ENCODE measurements at places on chromosomes 4 and X.

- no peak for DNase-seq
Observed at GRCh38 chrX:152950786-152951185, 43.1 kb downstream of the PNMA5 start.

DNA sequence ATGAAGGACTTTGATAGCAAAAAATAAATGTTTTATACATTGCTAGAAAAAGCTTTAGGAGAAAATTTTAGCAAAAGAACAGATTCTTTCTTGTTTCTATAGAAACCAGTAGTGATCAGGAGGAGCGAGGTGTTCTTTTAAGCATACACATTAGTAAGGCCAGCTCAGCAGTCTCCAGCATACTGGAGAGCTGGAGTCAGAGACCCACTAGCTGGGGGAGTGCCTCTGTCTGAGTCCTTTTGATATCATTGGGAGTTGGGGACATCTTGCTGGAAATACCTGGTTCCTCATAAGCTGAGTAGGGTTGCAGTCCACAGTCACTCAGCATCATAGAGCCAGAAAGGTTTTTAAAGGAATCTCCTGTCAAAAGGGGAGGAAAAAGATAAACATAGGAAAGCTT is 67.4 kb downstream of the AFF2 start:
- no peak for DNase-seq

- no peak for DNase-seq
Observed at GRCh38 chr4:163395758-163396157, 52.1 kb downstream of the NPY5R start.

DNA sequence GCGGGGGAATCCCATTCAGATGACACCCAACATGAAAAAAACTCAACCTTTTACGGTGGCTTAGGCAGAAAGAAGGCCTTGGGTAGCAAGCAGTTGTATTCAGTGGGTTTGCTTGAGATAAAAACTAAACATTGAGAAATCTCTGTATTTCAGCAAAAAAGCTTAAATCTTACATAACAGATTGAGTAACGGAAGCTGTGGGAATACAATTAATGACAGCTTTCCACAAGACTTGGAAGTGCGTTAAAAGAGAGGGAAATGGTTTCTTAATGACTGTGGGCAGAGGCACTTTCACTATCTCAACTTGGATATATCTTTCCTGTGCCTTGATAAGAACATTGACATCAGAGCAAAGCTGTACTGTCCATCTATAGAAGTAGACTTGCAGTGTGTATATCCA is 418.5 kb upstream of the HS3ST1 start:
- no peak for DNase-seq

DNA sequence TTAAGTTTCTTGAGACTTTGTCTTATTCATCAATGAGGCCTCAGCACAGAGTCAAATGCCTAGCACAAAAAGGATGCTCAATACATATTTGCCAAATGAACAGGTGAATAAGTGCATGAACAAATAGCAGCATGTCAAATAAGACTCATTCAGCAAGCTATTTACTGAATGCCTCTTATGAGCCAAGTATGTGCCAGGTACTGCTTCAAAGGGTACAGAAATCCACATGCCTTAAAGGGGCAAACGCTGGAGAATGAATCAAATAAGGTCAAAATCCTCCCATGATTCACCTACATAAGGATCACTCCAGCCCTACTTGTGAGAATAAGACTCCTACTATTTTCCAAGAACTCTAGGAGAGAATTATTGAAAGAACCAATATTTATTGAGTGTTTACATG is 260.2 kb upstream of the CPEB2 start:
- no peak for DNase-seq

DNA sequence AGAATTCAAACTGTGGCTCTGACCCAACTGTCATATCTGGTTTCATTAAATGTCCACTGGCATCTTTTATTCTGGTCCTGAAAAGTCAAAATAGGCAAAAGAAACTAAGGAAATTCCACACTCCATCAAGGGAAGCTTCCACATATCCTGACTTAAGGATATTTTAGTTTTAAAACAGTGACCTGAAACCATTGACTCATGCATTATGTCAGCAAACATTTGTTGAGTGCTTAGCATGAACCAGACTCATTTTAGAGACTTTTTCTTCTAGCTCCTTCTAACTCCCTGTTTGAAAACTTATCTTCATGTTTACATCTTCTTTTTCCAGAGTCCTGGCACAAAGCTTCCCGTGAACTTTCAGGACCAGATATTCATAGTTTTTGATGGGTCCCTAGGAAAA is 6.9 kb upstream of the CXCL1 start:
- DNase-seq, result peak; percentile 48

GRCh38 chr4:177349191-177349590 is 39.5 kb downstream of the NEIL3 start:
- no peak for DNase-seq

GRCh38 chr4:25927361-25928195 is 13.6 kb downstream of the SMIM20 start:
- no peak for DNase-seq

DNA sequence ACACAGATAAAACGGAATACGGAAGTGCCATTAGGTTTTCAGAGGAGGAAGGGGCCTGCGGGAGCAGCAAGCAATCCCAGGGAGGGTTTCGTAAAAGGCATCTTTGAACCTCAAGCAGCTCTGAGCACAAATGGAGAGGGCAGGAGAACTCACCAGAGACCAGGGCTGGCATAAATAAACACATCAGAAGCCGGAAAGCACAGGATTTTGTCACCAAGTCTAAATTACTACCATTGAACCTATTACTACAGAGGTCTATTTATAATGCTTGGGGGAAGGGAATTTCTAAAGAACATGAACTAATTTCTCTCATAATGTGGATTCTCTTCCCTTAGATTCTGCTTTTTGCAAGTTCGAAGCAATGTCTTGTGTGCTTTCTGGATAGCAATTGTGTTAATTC is 39.6 kb upstream of the MBTPS2 start:
- DNase-seq, result no peak

- DNase-seq, result peak; percentile 1
Observed at GRCh38 chr4:164614999-164615398, 138.9 kb upstream of the SMIM31 start.

GRCh38 chr4:89249313-89249712 is 58.3 kb downstream of the GPRIN3 start:
- DNase-seq, result no peak

- no peak for DNase-seq
Observed at GRCh38 chrX:97843200-97843811, 959.6 kb downstream of the RPA4 start.

DNA sequence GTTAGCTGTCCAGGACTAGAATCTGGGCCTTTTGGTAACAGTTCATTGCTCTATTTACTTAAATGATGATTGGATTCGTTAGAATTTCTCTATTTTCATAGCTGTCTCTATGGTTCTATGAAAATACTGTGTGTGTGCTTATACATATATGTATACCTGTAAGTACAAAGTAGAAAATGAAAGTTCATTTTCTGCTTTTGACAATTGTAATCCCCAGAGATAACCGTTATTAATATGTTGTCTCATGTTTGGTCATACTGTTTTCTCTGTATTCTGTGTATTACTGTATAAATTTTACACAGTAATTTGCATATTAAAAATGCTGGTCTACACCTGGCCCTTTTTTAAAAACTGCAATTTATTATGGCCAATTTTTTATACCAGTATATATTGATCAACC is 55.4 kb downstream of the CLCN3 start:
- DNase-seq, result no peak

- DNase-seq, result no peak
Observed at GRCh38 chrX:147741776-147742175, 169.9 kb upstream of the FMR1 start.

DNA sequence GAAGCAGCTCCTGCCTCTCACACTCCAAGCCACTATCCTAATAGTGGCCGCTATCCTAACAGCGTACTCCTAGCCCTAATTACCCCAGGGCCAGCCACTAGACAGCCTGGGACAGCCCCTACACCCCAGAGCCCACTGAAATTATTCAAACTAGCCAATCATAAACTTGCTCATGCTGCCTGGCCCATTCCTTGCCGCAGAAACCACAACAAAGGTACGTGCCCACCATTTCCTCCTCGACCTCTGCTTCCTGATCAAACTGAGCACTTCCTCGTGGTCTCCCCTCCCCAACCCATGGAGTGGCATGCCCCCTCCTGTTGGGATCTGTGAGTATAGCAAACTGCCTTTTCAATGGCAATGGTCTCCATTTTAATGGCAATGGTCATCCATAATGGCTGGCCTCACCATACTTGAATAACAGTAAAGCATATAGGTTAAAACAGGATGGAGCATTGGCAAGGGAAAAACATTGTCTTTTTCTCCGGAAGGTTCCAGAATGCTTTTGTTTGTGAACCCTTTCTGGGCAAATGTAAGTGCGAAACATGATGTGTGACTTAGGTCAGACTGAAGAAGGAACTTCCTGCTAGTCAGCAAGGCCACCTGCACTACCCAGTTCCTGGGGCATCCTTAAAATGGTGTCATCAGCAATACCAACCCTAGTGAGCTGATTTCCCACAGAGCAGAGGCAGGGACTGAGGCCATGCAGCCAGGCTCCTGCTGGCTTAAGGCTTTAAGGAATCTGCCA is 107.1 kb upstream of the ATP6AP2 start:
- no peak for DNase-seq

GRCh38 chrX:10677490-10677889 is 57.1 kb upstream of the MID1 start:
- DNase-seq, result no peak

GRCh38 chrX:46573331-46573891 is at the start of gene CHST7:
CHST7 (plus strand) TSS chrX:46573765; CDS start chrX:46573932, 167 bp downstream.
- DNase-seq, result peak; percentile 64

GRCh38 chr4:153427363-153428071 is 38.6 kb upstream of the TMEM131L start:
- DNase-seq, result peak; percentile 66

DNA sequence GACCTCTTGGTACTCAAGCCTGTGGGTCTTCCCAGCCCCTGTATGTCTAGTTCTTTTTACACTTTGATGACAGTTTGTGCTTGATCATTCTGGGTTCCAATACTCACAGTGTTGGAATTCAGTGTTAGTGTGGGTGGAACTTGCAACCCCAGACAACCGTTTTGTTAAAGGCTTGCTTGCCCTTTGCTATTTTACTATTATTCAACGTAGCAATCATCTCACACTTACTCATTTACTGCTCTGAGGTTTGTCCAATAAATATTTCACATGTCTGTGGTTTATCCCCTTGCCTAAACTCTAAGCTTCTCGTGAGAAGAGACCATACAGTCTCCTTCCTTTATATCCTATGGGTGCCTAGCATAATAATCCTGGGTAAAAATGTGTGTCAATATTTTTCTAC is 15.3 kb downstream of the CCNG2 start:
- peak; percentile 89 for DNase-seq

- peak; percentile 7 for DNase-seq
Observed at GRCh38 chr4:174152717-174153466, 130.6 kb downstream of the FBXO8 start.

DNA sequence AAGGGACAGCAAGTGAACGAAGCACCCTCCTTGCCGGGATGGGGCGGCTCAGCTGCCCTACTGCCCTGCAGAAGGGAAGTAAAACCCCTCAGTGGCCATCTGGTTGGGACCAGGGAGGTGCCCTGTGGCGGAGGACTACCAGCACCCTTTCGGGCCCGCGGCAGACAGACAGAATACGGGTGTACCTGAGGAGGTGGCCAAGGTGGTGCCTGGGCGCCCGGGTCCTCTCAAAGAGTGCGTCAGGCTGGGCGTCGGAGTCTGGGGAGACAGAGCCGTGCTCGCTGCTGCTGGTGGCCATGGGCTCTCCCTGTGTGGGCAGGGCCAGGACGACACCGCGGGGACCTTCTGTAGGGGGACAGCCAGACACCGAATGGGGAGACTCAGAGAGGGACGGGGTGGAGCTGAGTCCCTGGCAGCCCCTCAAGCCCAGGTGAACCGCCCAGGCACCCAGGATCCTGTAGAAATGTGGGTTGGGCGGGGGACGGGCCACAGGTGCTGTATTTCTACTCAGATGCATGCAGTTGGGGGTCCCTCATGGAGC is 29.7 kb downstream of the PDHA1 start:
- no peak for DNase-seq

DNA sequence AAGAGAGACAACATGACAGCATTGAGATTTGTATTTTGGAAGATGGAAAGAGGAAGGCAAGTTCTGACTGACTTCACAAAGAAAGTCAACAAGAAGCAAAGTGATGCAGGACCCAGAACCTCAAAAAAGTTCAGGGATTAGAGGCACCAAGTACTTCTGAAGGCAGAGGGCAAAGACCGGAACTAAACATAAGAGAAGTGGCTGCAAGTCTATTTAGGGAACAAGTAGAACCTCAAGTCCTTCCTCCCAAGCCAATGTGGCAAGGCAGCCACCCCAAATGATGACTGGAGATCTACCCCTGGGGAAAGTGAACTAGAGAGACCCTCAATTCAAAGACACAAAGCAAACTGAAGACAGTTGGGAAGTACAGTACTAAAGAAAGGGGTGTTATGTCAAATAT is 46.6 kb downstream of the SLC39A8 start:
- no peak for DNase-seq

DNA sequence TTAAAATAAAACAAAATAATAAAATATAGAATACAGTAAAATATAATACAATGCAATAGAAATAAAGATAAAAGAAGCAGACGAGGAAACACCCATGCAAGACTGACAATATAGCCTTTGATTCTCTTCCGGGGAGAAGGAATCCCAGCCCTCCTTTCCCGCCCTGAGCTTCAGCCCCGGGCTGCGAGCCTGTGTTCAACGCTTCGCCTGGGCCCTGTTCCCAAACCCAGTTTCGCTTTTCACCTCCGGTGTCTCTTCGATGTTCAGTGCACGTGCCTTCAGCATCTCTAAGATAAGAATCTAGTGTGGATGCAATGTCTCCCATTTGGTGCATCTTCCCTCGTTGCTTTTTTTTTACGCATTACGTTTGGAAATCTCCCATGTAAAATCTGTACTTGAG is 38.4 kb upstream of the ARSD start:
- no peak for DNase-seq

GRCh38 chrX:11750046-11750445 is 8.0 kb upstream of the MSL3 start:
- DNase-seq, result peak; percentile 7

- DNase-seq, result no peak
Observed at GRCh38 chrX:15530318-15530717, 29.7 kb downstream of the BMX start.

- peak; percentile 42 for DNase-seq
Observed at GRCh38 chrX:128616933-128617332, 564.7 kb upstream of the ACTRT1 start.

DNA sequence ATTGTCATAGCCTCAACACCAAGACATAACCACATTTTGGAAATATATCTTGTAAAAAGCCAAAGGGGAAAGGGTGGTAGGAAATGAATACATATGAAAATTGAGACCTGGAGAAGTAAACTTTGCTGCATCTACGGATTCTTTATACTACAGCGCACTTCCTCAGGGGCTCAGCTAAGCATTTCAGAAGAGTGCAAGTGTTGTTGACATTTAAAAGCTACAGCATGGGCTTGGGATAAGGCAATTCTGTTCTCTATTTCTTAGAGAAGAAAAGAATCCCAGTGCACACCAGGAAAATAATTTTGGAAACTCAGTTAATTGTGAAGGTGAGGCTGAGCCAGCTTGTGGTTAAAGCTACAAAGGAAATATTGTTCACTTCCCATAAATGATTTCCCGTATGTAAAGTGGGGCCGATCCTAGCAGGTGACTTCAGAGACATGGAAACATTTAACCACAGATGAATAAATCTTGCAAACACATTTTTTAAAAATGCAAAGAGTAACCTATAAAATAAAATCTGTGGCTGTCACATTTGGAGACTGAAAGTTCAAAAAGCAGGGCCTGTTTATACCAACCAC is 12.6 kb upstream of the GBA3 start:
- DNase-seq, result no peak
